ENCODE measurements at places on chromosomes 12 and 14.

- DNase-seq, result no peak
Measured at GRCh38 chr12:49616533-49617219, 6.7 kb upstream of the PRPF40B start.

DNA sequence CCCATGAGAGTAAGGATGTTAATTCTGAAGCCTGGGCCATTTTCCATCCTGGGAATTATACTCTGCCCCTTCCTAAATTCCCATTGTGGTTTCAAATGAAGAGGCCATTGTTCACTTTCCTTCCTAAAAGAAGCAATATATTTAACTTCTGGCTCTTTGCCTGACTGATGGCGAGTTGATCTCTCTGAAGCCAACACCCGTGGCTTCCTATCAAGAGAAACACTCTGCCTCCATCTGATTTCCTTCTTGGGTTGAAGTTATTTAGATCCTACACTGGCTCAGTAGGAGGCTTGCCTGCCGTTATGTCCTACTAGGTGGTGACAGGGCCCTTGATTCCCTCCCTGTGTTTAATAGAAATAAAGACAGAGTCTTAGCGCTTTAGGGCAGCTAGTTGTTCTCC lies 97.4 kb downstream of the PRKCH start:
- DNase-seq, result no peak

DNA sequence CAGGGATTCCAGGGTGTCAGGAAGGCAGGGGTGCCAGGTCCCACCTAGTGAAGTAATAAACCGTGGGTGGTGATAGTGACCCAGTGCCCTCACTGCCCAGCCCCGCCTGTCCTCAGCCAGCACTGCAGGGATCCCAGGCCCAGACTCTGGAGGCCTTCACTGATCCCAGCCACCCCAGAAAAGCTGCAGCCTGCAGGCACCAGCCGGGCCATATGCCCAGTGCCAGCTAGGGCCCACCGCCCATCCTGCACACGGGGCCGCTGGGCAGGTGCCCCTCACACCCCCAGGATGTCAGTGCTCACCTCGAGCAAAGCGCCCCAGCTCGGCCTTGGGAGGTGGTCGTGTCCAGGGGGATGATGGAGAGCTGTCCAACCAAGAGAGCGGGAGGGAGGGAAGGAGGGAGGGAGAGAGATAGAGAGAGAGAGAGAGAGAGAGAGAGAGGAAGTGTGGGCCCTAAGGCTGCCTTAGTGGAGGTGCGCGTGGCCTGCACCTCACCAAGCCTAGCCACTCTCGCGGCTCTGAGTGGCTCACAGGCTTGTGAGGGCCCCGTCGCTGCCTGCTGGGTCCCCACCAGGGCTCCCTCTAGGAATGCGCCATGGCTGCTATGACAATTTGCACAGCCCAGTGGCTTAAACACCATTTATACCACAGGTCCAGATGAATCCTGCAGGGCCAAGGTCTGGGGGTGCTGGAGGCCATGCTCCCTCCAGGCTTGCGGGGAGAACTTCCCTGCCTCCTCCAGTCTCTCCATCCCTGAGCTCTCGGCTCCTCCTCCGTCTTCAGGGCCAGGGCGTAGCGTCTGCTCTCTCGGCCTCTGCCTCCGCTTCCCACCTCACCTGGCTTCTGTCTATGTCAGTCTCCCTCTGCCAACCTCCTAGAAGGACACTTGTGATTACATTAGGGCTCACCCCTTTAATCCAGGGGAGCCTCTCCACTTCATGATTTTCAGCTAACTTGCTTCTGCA lies 401.0 kb downstream of the TMEM121 start:
- no peak for DNase-seq

- no peak for DNase-seq
Measured at GRCh38 chr14:95337041-95337595, 17.4 kb upstream of the CLMN start.

DNA sequence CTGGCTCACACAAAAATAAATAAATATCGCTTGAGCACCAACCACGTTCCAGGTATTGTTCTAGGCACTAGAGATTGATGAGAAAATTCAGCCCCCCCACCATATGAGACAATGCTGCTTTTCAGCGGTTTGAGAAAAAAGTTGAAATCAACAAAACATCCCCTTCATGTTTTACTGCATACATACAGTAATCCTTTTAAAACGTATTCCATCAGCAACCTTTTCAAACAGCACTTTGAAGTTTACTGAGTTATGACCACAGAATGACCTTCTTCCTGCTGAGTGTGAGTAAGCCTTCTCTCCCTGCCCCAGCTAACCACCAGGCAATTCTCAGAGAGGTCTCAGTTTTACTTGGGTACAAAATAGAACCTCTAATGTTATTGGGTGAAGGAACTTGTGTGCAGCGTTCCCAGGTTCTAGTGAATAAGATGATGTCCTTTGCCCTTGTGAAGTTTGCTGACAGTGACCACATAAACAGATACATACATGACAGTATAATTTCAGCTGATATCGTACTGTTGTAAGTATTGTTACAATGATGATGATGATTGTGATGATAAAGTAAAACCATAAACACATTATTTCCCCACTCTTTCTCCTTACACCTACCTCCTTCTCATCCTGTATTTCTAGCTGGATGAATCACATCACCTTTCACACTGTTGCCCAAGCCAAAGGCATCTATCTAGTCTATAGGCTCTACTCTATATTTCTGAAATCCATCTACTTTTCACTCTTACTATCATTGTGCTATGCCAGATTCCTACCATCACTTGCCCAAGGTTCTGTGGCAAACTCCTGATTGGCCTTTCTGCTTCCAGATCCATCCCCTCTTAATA lies 124.4 kb upstream of the KRR1 start:
- peak; percentile 51 for DNase-seq

DNA sequence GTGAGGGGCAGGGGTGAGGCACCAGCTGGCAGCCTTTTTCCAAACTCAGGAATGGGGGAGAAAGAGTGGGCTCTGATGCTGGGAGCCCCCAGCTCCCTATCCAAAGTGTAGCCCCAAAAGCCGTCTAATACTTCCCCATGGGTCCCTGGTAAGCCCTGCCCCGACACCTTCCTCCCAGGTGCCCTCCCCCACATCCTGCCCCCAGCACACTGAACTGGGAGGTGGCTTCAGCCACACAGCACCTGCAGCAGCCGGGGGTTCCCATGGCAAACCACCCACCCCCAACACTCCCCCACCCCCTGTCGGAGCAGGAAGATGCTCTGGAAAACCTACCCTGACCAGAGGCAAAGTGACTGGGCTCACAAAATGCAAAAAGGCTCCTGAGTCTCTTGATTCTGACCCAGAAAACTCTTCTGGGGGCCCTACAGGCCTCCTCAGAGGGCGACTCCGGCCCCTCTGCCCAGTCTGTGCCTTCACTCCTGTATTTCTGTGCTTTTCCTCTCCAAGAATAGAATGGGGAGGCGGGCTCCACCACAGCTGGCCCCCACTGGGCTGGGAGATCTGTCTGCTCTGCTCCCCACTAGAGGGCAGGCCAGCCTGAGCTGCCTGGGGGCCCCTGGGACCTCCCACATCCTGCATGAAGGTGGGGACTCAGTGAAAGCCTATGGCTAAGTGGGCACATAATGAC lies 81.6 kb downstream of the ITPK1 start:
- DNase-seq, result no peak

DNA sequence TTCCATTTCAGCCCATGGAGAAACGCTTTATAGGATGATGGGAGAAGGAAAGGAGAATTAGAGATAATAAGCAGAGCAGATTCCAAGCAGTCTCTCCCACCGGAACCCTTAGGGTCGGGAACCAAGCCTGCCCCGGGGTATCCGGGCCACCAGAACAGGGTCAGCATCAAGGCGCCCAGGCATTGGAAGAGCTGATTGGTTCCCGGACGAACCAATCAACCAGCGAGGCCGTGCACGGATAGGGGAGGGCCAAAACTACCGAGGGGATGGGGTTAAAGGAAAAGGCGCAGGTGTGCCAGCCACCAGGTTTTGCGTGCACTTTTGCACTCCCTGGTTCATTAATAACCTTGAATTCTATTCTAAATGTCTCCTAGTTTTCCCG lies 1.7 kb downstream of the PPM1H start:
- no peak for DNase-seq

DNA sequence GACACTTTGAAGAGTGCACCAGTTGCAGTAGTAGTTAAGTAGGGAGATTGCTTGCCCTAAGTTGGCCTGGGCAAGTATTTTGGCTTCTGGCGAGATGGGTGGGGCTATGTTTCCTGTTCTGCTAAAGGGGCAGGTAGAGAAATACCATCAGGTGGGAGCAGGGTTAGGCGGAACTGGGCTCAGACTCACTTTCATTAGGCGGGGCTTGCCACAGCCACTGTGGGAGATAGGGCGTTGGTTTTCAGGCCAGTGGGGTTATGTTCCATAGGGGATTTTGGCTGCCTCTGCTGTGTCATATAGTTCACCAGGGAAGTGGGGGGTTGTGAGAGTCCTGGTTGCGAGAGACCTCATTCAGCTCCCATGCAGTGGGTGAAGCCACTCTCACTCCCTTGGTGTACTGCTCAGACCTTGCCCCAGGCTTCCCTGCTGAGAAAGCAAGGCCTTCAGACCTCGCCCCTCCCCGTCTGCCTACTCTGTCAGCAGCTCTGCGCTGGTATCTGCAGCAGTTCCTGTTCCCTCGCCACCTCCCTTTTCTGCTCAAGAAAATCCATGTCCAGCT lies 43.3 kb downstream of the AEBP2 start:
- DNase-seq, result peak; percentile 56

- no peak for DNase-seq
Measured at GRCh38 chr12:127455347-127456265, 811.4 kb upstream of the TMEM132C start.

DNA sequence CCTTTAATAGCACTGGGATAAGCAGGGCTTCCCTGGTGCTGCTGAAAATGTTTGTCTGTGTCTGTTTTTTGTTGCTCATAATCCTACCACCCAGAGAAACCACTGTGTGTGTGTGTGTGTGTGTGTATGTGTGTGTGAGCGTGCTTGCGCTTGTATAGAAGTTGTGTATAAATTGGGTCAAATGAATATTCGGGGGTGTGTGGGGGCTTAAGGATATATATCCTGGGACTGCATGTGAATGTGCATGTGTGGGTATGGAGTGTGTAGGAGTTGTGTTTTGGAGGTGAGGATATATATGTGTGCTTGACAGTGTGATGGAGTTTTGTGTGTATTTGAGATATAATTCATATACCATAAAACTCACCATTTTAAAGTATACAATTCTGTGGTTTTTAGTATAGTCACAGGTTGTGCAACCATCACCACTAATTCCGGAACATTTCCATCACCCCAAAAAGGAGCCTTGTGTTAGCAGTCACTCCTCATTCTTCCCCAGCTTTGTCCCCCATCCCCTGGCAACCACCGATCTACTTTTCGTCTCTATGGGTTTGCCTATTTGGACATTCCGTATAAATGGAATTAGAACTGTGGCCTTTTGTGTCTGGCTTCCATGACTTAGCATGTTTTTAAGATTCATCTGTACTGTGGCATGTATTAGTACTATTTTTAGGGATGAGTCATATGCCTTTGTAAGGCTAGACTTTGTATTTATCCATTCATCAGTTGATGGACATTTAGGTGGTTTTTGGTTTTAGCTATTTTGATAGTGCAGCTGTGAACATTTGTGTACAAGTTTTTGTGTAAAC lies 25.6 kb downstream of the TCTN1 start:
- peak; percentile 80 for DNase-seq

GRCh38 chr12:30211743-30212142 lies 428.0 kb upstream of the TMTC1 start:
- no peak for DNase-seq

DNA sequence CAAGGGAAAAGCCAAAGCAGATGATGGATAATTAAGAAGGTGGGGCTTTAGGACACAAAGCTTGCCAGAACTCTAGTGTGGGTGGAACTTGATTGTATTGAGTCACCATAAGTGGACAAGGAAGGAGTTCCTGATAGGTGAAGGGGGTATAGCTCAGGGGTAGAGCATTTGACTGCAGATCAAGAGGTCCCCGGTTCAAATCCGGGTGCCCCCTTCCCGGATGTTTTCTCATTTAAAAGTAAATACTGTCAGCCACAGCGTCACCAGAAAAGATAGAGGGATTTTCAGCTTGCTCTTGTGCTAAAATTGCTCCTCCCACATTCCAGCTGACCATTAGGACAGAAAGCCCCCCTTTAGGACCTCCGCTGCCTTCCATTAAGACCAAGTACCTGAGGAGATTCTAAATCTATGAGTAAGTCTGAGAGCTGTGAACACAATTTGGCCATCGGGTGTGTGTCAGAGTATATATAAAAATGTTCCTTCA lies 36.6 kb downstream of the DCAF4 start:
- no peak for DNase-seq

GRCh38 chr12:10847744-10848143 lies 1.5 kb downstream of the PRR4 start:
- no peak for DNase-seq

DNA sequence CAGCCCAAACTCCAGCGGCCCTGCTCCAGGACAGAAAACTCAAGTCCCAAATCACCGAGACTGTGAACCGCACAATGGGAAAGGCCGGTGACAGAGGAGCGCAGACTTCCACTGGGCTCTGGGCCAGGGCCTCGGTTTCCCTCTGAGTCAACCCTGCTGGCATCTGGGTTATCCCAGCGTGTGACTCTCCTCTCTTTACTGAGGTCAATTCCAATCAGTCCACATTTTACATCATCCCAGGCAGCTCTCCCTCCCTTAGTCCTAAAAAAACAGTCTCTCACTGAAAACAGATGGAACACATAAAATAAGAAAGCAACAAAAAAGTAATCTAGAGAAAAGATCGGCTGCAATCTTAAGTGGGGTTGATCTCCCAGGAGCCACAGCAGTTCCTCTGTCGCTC lies 36.9 kb downstream of the ITPK1 start:
- DNase-seq, result no peak

- no peak for DNase-seq
Measured at GRCh38 chr12:93734784-93735183, 57.6 kb downstream of the CRADD start.

- peak; percentile 89 for DNase-seq
Measured at GRCh38 chr12:3299929-3300832, 190.8 kb upstream of the PRMT8 start.

DNA sequence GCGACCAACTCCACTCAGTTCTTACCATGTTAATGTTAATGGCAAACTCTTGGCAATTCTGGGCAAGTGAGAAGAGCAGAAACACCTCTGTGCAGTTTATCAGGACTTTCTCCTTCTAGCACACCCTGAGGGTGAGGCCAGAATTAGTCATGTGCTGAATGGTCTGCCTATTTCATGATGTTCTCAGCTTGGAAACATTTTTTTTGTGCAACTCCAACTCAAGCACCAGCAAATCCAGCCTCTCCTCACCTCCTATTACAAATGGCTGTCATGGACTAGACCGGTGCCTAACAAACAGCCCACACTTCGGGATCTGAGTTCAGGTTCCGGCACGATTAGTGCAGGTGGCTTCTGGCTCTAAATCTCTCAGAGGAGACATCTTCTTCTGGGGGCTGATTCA lies 246.0 kb downstream of the ZFP36L1 start:
- DNase-seq, result peak; percentile 55

GRCh38 chr12:88365403-88365802 lies 214.9 kb downstream of the KITLG start:
- no peak for DNase-seq

GRCh38 chr12:12684375-12685106 lies 11.4 kb downstream of the GPR19 start:
- DNase-seq, result peak; percentile 50

GRCh38 chr14:56585461-56586084 lies 6.0 kb downstream of the TMEM260 start:
- no peak for DNase-seq

- no peak for DNase-seq
Measured at GRCh38 chr14:48350971-48351370, 675.6 kb upstream of the MDGA2 start.
